ENCODE measurements at places on chromosomes 13 and 19.

DNA sequence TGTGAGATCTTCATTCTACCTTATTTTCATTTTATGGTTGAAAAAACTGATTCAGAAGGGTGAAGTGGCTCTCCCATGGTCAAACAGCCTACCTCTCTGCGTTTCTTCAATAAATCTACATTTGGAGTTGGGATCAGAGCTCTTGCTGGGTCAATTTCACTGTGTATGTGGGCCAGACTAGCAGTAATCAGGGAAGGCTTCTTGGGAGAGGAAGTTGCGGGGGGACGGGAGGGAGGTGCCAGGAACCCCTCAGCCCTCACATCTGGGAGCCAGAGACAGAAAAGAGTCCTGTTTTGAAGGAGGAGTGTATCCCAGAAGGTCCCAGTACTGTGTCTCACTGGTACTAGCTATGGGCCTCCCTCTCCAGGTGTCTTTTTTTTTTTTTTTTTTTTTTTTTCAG, 934 bp downstream of the KXD1 start:
- DNase-seq = no peak

DNA sequence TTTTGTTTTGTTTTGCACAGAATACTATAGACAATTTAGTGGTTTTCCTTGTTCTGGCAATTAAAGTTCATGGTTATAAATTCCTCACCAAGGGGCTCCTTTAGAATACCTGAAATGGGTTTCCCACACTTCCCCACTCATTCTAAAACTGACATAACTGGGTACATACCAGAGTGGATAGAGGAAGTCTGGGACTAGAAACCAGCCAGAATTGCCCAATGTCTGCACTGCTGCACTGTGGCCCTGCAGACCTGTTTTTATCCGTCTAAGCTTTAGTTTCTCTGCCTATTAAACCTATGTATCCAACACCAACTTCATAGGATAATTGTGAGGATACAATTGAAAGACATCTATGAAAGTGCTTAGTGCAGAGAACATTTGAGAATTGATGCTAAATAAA, 498.6 kb downstream of the KCTD12 start:
- no peak for DNase-seq

GRCh38 chr19:42313096-42313839, at the start of gene TMEM145:
Gene TMEM145, plus strand, starts transcription at chr19:42313309. Its CDS starts 68 bp downstream, at chr19:42313377.
- DNase-seq = no peak

DNA sequence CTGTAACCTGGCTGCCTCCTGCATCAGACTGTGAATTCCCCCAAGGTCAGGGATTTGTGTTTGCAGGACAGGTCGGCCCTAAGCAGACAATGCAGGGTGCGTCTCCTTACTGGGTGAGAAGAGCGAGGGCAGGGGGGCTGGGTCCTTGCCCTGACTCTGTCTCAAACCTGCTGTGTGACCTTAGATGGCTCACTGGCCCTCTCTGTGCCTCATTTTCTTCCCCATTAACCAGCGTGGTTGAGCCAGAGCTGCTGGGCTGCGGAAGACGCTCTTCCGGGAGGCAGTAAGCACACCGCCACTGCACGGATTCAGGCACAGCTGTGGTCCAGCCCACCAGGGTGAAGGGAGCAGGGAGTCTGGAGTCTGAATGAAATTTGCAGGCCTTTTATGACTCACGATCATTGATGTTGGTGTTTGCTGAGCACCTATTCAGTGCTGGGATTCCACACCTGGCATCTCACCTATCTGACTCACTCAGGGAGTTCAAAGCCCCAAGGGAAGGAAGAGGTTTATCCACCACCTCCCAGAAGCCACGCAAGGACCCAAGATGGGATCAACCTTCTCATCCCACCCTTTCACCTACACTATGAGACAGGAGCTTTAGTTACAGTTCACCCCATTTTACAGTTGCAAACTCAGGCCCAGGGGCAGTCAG, 2.5 kb downstream of the AKT1S1 start:
- no peak for DNase-seq

DNA sequence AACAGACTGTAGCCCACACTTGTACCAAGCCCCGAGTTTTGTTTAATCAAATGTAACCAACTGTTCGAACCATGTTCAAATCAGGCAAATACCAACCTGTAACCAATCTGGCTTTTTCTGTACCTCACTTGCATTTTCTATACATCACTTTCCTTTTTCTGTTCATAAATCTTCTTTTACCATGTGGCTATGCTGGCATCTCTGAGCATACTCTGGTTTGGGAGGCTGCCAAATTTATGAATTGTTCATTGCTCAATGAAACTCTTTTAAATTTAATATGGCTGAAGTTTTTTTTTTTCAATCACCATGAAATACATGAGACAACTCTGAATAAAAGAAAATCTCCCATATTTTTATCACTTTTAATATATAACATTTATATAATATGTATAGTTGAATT, 256.1 kb downstream of the SLITRK6 start:
- DNase-seq = no peak

DNA sequence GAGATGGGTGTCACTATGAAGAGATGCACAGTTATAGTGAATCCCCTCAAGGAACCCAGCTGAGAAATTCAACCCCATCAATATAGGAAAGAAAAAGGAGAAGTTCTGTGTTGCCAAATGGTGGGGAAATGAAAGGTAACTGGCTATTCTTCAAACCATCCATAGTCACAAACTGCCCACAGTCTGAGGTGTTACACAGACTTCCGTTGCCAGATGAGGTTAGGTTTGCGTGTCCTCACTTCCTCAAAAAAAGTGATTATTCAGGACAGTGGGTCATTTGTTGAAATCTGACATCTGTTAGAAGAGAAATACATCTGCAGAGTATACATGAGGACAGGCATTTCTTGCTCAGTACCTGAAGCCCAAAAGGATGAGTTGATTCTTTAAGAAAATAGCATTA, 9.0 kb downstream of the SIGLEC5 start:
- DNase-seq = no peak

GRCh38 chr13:68481130-68481529, 1251.0 kb upstream of the PCDH9 start:
- no peak for DNase-seq

- no peak for DNase-seq
These were observed 92.7 kb downstream of the LHFPL6 start for GRCh38 chr13:39510316-39510695.

GRCh38 chr19:18109733-18110608, 12.4 kb downstream of the MAST3 start:
- DNase-seq = peak; percentile 23

- no peak for DNase-seq
These were observed 23.3 kb downstream of the GGACT start for GRCh38 chr13:100565286-100565685.

- no peak for DNase-seq
These were observed 10.5 kb downstream of the SPPL2B start for GRCh38 chr19:2338751-2339643.

- DNase-seq = no peak
These were observed 564 bp downstream of the SIGLECL1 start for GRCh38 chr19:51251468-51251820.

GRCh38 chr13:34864671-34865070, 77.4 kb upstream of the NBEA start:
- no peak for DNase-seq

GRCh38 chr19:5977222-5977784, 637 bp downstream of the RANBP3 start:
- no peak for DNase-seq

GRCh38 chr13:73055813-73056564, 2.8 kb upstream of the KLF5 start:
- no peak for DNase-seq

GRCh38 chr13:92346046-92346445, 880.6 kb upstream of the GPC6 start:
- no peak for DNase-seq

GRCh38 chr19:47190167-47190727, 40.8 kb downstream of the BBC3 start:
- peak; percentile 29 for DNase-seq

GRCh38 chr13:106401081-106401480, 134.4 kb downstream of the EFNB2 start:
- no peak for DNase-seq

DNA sequence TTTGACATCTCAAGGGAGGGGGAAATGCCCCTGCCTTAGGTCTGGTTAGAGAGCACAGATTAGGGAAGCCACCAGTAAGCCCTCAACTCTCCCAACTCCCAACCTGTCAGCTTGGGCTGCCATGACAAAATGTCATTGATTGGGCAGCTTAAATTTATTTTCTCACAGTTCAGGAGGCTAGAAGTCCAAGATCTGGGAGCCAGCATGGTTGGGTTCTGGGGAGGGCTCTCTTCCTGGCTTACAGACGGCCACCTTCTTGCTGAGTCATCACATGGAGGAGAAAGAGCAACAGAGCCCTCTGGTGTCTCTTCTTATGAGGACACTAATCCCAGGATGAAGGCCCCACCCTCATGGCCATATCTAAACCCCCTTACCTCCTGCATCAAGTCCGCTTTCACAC, 24.2 kb downstream of the C19orf12 start:
- peak; percentile 45 for DNase-seq

DNA sequence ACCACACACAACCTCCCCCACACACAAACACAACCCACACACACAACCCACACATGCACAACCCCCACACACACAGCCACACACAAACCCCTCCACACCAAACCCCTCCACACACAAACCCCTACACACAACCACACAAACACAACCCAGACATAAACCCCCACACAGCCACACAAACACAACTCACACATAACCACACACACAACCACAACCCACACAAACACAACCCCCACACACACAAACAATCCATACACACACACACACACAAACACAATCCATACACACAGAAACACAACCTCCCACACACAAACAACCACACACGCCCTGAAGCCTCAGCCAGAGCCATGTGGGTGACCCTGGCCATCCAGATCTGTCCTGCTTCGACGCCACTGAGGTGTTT, 30.0 kb upstream of the ISYNA1 start:
- no peak for DNase-seq
